Kidney tubule cell (primary cell): ENCODE measurements at places on chromosomes 16 and 17.

DNA sequence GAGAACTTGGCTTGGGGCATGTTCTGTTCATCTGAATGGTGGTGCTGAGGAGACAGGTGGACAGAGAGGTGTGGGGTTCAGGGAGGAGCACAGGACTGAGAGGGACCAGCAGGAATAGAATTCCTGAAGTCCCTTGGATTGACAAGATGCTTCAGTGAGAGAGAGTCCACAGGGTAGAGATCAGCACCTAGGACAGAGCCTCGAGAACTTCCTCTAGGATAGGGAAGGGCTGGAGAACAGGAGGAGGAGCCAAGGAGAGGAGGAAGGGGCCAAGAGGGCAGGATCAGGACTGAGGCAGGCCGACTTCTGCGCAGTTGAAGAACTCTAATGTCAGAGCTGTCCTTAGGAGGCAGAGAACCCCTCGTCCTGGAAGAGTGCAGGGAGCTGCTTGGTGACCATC lies 138.4 kb downstream of the PRKCB start:
- DNase-seq, result no peak

DNA sequence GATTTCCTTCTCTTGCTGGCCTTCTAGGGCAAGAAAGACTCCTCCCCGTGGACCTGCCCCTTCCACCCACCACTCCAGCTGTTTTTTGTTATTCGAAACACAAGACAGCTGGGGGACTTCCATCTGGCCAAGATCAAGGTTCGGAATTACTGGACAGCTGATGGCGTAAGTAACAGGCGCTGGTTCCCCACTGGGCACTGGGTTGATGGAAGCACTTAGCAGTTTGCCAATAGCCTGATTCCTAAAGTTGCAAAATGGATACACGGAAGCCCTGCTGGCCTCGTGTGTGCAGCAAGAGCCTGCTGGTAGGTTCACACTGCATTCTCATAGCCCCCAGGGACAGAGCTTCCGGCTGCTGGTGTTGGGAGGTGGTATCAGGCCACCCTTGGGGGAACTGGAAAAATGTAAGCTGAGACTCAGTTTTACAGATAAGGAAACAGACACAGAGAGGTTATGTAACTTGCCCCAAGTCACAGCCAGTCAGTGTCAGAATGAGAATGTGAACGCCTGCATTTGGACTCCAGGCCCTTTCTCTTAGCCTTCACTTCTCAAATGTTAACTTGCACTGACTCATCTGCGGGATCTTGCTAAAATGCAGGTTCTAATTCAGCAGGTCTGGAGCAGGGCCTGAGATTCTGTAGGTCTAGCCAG lies 171.7 kb downstream of the KATNIP start:
- DNase-seq, result no peak

DNA sequence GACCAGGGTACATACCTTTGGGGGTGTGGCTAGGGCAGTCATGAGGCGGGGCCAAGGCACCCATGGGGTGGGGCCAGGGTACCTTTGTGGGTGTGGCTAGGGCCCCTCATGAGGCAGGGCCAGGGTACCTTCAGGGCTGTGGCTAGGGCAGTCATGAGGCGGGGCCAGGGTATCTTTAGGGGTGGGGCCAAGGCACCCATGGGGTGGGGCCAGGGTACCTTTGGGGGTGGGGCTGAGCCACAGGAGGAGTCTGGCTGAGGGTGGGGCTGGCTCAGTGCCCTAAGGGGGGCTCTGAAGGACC lies 3.5 kb downstream of the GNG13 start:
- no peak for DNase-seq

GRCh38 chr17:71989117-71989516 lies 131.7 kb upstream of the SOX9 start:
- no peak for DNase-seq

DNA sequence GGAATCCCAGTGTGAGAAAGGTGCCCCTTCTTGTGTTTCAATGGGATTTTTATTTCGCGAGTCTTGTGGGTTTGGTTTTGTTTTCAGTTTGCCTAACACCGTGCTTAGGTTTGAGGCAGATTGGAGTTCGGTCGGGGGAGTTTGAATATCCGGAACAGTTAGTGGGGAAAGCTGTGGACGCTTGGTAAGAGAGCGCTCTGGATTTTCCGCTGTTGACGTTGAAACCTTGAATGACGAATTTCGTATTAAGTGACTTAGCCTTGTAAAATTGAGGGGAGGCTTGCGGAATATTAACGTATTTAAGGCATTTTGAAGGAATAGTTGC lies 567 bp downstream of the UBB start:
- DNase-seq, result peak; percentile 39

DNA sequence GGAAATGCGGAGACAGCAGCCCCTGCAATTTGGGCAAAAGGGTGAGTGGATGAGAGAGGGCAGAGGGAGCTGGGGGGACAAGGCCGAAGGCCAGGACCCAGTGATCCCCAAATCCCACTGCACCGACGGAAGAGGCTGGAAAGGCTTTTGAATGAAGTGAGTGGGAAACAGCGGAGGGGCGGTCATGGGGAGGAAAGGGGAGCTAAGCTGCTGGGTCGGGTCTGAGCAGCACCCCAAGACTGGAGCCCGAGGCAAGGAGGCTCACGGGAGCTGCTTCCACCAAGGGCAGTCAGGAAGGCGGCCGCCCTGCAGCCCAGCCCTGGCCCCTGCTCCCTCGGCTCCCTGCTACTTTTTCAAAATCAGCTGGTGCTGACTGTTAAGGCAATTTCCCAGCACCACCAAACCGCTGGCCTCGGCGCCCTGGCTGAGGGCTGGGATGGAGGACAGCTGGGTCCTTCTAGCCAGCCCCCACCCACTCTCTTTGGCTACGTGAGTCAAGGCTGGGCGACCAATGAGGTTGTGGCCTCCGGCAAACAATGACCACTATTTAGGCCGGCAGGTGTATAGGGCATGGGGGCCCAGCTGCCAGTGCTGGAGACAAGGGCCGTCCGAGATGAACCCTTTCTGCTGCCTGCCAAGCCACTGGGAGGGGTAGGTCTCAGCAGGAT lies 507 bp downstream of the SERPINF1 start:
- no peak for DNase-seq

- no peak for DNase-seq
Measured at GRCh38 chr16:6947291-6947690, 385.4 kb upstream of the RBFOX1 start.

DNA sequence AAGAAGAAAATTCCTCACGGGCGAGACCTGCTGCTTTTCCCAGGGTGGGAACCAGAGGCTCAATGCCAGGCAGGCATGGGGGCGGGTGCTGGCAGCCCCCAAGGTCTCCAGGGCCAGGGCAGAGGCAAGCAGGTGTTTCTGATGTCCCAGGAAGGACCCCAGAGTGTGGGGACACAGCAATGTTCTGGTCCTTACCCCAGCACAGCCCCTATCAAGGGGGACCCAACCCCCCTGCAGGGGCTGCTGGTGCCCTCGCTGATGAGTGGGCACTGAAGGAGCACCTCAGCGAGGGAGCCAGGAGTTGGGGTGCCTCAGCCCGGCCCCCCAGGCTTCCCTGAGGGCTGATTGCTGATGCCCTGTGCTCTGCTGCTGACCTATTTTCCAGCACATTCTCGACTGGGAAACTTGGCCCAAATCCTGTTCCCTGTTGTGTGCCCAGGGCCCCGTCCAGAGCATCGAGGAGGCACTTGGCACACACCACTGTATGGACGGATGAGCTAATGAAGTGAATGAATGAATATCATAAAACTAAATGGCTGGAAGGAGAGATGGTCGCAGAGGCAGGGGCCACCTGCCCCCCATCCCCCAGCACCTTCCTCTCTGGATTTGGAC lies 2.8 kb downstream of the DBNDD1 start:
- no peak for DNase-seq

GRCh38 chr16:57190136-57190535 lies 4.0 kb downstream of the RSPRY1 start:
- no peak for DNase-seq

- DNase-seq, result no peak
Measured at GRCh38 chr17:50917418-50917743, 51.2 kb upstream of the TOB1 start.

DNA sequence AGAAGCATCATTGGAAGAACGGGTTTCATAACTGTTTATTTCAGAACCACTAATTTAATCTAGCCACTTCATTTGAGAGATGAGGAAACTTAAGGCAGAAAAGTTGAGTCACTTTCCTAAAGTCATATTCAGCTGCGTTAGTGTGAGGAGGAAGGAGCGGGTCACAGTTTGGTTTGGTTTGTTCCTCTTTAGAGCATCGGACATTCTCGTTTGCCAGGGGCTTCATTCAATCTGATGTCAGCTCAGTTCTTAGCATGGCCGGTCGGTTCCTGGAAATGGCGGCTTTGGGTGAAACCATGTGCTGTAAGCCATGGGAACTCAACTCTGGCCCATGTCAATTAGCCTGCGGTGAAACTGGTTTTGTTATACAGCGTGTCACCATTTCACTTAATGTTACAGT lies 186.5 kb downstream of the LGALS9B start:
- no peak for DNase-seq

DNA sequence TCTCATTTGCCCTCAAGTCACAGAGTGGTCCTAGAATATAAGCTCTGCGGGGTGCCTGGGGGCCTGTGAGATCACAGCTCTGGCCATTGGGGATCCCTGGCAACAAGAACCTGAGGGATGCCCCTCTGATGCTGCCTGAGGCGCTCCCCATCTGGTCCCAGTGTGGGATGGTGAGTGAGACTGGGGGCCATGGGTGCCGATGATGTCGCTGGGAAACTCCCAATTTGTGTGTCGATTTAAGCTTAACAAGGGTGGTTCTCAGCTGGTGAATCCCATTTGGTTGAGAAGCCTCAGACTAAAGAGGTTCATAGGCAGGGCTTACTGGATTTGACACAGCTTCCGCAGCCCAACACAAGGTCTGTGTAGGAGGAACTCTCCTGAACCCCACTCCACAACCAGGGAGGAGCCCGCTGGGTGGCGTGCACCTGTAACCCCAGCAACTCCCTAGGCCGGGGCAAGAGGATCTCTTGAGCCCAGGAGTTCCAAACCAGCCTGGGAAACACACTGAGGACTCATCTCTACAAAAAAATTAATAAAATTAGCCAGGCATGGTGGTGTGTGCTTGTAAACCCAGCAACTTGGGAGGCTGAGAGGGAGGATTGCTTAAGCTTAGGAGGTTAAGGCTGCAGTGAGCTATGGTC lies 63.7 kb upstream of the SIAH1 start:
- no peak for DNase-seq

GRCh38 chr17:67238991-67239390 lies 6.0 kb downstream of the HELZ start:
- peak; percentile 95 for DNase-seq

DNA sequence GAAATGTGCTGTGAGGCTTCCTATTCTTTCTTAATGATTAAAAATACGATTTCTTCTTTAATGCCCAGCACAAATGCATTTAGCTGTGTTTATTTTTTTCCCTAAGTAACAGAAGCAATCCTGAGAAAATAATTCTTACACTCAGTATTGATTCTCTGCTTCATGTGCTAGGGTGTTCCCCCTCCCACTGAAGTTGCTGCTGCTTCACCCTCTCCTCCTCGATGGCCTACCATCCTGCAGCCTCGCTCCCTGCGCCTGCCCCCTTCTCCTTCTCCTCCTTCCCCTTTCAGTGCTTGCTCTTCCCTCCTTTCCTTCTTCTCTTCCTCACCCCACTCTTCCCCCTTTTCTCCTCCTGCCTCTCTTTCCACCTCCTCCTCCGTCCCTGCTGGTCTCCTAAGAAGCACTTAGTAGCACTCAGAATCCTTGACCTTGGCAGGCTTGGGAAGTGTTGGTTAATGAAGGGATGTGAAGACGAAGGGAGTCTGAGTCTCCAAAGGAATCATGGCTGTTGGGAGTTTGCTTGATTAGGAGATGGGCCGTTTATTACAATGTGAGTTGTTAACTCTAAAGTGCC lies 119.7 kb downstream of the RPTOR start:
- DNase-seq, result no peak

- no peak for DNase-seq
Measured at GRCh38 chr16:56478281-56479049, 27.1 kb downstream of the OGFOD1 start.

- no peak for DNase-seq
Measured at GRCh38 chr17:6085812-6086211, 15.6 kb downstream of the WSCD1 start.

GRCh38 chr17:83119987-83120864 lies 40.8 kb downstream of the METRNL start:
- DNase-seq, result no peak

DNA sequence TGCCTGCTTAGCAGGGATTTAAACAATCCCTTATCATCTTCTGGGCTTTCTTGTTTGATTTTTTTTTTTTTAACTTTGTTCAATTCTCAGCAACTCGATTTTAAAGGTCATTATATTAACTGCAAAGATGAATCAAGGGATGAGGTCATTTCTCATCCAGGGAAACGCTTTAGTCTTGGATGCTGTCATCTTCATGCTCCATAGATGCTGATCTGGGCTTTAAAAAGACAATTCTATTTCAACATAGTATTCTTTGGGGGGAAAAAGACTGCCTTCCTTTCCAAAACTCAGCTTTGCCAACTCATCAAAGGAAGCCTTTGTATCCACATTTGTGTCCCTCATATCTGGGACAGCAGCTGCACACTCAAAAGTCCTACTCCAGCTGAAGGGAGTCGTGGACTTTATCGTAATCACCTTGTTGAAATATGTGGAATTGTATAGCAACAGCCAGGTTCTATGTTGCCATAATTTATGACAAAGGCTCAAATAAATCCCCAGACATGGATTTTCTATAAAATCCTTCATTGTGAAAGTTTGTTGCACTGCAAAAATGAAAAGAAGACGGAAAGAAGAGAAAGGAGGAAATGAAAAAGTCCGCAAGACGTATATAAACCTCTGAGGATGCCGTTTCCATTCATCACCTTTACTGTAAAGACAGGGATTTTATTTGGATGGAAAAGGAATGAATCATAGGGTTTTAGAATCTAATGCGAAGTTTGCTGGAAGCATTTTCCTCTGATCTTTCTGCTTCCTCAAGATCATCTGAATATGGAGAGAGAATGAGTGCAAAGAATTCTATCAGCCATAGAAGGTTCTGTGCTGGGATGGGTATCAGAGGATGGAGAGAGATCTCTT lies 48.6 kb upstream of the XYLT1 start:
- DNase-seq, result peak; percentile 22

DNA sequence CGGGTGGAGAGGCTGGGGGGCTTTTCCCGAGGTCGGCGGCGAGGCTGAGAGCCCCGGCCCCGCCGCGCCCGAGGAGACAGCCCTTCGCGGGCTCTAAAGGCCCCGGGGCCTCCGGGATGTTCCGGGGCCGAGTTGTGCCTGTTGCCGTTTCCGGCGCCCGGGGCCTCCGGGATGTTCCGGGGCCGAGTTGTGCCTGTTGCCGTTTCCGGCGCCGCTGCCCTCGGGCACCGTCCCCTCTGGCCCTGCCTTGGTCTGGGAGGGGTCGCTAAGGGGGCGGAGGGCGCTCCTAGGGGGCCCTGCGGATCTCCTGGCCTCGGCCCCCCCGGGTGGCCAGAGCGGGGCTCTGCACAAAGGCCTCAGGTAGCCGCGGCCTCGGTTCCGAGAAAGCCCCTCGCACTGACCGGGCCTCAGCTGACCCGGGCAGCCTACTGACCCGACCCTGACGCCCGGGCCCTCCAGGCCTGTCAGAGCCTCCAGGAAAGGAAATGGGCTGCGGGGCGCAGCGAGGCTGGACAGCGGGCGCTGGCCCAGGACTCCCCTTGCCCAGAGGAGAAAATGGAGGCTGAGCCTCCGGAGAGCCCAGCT lies 24.2 kb downstream of the ACTG1 start:
- peak; percentile 7 for DNase-seq

GRCh38 chr16:49000594-49000993 lies 281.0 kb downstream of the CBLN1 start:
- peak; percentile 5 for DNase-seq

GRCh38 chr17:68161644-68162428 lies 86.0 kb upstream of the AMZ2 start:
- DNase-seq, result peak; percentile 80
